ENCODE measurements at places on chromosomes 4 and X.

- peak; percentile 47 for DNase-seq
Observed at GRCh38 chrX:9312922-9313867, 151.7 kb upstream of the TBL1X start.

DNA sequence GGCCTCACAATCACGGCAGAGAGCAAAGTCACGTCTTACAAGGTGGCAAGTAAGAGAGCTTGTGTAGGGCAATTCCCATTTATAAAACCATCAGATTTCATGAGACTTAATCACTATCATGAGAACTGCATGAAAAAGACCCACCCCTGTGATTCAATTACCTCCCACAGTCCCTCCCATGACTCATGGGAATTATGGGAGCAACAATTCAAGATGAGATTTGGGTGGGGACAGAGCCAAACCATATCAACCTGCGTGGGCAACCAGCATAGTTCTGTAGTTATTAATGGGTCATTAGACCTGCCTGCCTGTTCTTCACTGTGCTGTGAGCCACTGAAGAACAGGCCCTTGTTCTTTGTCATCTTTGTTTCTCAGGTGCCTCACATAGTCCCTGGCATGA, 593.7 kb upstream of the BOD1L1 start:
- DNase-seq: peak; percentile 54

GRCh38 chr4:85736571-85736970, 261.6 kb downstream of the ARHGAP24 start:
- DNase-seq: no peak

DNA sequence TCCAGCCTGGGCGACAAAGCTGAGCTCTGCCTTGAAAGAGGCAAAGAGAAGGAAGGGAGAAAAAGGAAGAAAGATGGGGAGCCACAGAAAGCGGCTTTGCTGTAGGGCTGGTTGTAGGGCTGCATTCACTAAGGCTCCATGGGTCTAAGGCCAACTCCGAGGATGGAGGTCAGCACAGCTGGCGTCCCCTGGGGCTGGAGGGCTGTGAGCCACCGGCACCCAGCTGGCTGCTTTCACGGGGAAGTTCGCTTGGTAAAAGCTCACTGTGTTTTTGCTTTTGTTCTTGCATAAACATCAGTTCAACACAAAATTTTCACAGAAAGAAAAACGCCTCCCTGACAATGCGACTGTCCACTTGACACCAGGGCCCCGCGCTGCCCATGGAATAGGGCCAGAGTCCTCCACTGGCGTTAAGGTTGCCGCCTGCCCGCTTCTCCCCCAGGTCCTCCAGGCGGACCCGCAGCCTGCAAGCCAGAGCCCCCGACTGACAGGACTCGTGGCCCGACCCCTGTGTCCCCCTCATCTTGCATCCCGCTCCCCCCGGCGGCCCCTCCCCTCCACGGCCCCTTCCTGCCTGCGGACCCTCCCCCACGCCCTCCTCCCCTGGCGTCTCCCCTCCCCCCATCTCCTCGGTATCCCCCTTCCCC, 1.1 kb downstream of the RNF212 start:
- DNase-seq: no peak

DNA sequence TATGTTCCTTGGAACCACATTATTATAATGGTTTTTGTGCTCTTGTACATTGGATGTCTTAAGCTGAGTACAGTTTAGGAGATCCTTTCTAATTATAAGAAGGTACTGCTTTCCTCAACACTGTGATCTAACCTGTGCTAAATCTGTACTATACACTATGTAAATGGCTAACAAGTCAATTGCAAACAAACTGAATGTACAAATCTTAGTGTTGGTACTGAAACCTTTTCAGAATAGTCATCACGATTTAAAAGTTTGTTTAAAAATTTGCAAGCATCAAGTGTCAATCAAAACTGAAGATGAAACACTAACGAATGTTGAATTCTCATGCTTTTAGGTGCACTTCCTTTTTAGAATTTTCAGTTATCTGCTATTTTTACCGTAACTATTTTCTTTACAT, 2090.4 kb upstream of the TENM3 start:
- no peak for DNase-seq

- no peak for DNase-seq
Observed at GRCh38 chr4:184810720-184811119, 15.0 kb downstream of the ACSL1 start.

DNA sequence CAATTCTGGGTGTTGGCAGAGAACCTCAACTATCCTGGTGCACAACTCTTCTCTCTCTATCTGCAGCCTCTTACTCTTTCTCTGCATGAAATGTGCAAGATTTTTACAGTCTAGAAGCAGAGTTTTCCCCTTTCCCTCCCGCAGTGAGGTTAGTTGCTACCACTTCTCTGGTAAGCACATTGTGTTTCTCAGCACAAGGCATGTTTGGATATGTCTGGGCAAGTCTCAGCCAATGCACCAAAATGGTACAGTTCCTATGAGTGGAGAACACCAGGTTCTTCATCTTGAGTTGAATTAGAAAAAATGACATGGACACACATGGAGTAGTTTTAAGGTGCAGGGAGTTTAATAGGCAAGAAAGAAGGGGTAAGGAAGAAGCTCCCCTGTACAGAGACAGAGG, 187.0 kb downstream of the CCNG2 start:
- DNase-seq: no peak

GRCh38 chr4:183495184-183495583, 9.7 kb upstream of the ING2 start:
- DNase-seq: no peak

- DNase-seq: no peak
Observed at GRCh38 chr4:174210354-174210753, 73.1 kb downstream of the FBXO8 start.

GRCh38 chrX:135536877-135537276, 16.4 kb downstream of the INTS6L start:
- no peak for DNase-seq

GRCh38 chr4:47484168-47484567, 907 bp upstream of the ATP10D start:
- DNase-seq: no peak

DNA sequence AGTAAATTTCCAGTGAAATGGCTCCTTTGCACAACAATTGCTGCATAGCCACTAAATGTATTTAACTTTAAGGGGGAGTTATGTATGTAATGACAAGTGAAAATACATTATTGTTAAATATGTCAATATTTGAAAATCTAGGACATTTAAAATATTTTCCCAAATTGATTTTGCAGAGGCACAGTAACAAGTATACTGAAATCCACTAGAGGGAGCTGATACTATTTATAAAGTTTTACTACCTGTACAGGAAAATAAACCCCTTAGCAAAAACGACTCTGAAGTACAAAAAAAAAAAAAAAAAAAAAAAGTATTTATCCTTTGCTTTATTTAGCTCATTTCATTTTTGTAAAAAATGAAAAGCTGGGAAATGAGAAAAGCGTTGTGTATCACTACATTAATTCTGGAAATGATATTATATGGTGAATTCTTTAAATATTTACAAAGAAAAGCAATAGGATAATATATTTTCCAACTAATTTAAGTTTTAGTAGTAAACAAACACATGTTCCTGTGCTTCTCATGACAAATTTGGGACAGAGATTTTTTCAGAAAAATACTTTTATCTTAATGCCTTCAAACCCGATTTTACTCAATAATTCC, 727.7 kb downstream of the DMD start:
- DNase-seq: no peak

DNA sequence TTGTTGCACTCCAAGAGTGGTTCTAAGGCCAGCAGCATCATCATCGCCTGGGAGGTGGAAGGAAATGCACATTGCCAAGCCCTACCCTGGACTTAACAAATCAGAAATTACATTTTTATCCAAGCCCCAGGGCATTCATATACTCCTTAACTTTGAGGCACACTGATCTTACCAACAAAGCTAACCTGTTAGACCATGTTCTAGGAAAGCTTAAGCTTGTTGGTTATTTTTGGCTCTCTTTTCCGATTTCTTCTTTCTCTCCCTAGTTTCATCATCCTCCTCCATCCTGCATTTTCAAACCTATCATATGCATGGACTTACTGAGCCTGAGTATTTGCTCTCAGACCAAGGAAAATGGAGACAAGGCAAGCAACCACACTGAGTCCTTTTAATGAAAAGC, 133.4 kb downstream of the OPHN1 start:
- no peak for DNase-seq

DNA sequence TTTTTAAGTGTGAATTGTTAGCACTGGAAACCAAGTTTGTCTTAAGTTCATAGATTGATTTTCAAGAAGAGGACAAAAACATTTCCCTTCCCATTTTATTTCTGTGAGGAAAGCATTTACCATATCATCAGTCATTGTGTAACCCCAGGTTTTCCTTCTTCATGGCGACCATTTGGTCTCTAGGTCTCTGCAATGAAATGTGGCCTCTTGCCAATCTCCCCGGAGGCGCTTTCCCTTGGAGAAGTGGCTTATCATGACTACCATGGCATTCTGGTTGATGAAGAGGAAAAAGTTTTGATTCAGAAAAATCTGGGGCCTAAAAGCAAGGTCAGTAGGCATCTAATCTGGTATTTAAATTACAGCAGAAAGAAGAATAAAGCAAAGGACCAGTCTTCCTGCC, 54.4 kb downstream of the ADD1 start:
- DNase-seq: no peak

GRCh38 chr4:164591666-164592065, 162.3 kb upstream of the SMIM31 start:
- no peak for DNase-seq

- DNase-seq: no peak
Observed at GRCh38 chr4:40205259-40206198, 8.7 kb downstream of the RHOH start.

GRCh38 chr4:93761286-93761685, 67.3 kb upstream of the ATOH1 start:
- DNase-seq: no peak

DNA sequence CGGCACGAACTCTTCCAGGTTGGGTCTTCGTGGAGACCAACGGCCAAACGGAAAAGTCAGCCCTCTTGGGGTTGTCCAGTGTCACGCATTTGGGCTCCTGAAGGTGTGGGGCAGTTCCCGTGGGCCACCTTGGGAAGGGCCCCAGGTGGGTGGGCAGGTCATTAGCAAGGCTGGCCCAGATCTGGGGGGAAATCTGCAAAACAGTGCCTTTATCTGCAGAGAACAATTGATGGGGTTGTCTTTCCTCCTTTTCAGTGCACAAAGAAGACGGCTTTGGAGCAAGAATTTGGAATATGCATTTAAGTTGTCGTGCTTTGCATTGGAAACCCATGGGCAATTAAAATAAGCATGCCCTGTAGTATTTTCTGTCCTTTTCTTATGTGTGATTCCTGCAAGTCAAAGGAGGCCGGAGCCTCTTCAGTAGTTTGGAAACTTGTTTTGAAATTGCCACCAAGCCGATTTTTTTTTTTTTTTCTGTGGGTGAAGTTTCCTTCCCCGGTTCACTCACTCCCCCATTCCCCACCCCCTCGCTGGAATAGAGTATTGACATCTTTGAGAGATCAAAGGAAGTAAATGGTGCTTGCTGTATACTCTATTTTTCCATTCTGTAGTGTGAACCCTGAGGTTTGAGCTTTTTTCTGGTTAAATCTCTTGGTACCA, 9.8 kb downstream of the ZIC3 start:
- no peak for DNase-seq

- DNase-seq: peak; percentile 89
Observed at GRCh38 chr4:68361146-68361589, 11.3 kb upstream of the YTHDC1 start.

GRCh38 chr4:146245850-146246249, 31.5 kb downstream of the REELD1 start:
- DNase-seq: no peak

- peak; percentile 58 for DNase-seq
Observed at GRCh38 chrX:114985967-114986592, 31.3 kb downstream of the IL13RA2 start.

DNA sequence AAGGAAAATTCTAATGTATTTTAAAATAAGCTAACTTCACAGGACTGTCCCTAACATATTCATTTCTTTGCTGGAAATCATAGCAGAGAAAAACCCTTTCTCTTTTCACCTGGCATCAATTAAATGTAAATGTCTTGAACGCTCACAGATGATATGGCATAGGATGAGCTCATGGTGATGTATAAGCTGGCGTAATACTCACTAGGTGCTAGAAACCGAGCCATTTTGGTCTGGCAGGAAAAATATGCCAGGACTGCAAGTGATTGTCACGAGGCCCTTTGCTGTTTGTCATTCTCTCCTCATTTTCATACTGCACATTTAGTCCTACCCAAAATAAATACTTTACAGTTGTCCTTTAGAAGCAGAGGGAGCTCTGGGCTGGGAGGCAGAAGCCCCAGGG, 222.7 kb upstream of the LNX1 start:
- no peak for DNase-seq

DNA sequence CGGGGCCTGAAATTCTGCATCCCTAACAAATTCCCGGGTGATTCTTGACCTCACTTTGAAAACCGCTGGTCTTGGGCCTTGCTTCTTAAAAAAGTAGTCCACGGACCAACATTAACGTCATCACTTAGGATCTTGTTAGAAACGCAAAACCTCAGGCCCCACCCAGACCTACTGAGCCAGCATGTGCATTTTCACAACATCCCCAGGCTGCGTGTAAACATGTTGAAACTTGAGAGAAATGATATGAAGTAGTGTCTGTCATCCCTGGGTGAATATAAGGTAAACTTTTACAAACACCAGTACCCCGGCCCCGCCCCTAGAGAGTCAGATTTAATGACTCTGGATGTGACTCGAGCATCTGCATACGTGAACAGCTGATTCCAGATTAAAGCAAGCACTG, 33.7 kb downstream of the SORBS2 start:
- DNase-seq: no peak

- DNase-seq: no peak
Observed at GRCh38 chrX:9316096-9316495, 148.8 kb upstream of the TBL1X start.

- DNase-seq: peak; percentile 60
Observed at GRCh38 chr4:148954011-148954749, 512.0 kb upstream of the NR3C2 start.

DNA sequence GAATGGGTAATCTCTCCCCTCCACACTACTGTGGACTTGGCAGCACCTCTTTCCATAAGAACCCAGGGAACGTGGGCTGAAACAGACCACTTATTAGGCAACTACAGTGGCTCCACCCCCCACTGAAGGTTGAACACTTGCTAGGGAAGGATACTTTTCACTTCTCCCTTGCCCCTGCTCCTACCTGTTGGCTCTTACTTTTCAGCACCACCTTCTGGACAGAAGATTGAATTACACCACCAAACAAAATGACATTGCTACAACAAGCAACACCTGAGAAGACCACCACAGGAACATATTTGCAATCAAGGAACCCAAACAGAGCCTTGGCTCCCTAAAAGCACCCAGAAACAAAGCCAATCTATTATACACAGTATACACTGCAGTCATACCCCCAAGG, 132.1 kb upstream of the CXCL13 start:
- peak; percentile 35 for DNase-seq

DNA sequence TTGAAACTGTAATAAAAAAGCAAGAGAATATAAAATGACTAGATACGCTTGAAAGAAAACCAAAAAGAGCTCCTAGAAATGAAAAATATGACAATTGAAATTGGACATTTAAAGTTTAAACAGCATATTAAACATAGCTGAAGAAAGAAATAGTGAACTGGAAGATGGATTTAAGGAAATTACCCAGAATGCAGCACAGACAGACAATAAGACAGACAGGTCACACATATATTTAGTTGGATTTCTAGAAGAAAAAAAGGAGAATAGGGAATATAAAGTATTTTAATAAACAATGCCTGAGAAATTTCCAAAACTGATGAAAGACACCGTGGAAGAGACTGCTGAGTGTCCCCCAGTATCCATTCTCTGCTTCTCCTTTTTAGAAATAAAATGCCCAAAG, 6.6 kb downstream of the DUSP9 start:
- no peak for DNase-seq

- DNase-seq: peak; percentile 63
Observed at GRCh38 chr4:88630756-88631155, 38.5 kb downstream of the HERC3 start.
